ENCODE measurements at places on chromosomes 5 and 9. TPM values are rescaled to one million over a fixed set of nuclear protein-coding genes. Genes with fewer than 3 reads are reported as not detected.

IQGAP2 gene
- 3.5 TPM for total RNA-seq

NXNL2 gene
- not detected for total RNA-seq

EDIL3 gene
- total RNA-seq, result 5.3 TPM

IL31RA gene
- 1.7 TPM for total RNA-seq

MPDZ gene
- 77.3 TPM for total RNA-seq

DDX4 gene
- total RNA-seq, result not detected

MYOT gene
- total RNA-seq, result not detected

FAXDC2 gene
- 3.6 TPM for total RNA-seq

SYK gene
- not detected for total RNA-seq

ISOC1 gene
- 24.8 TPM for total RNA-seq

SMIM23 gene
- total RNA-seq, result not detected

ERGIC1 gene
- total RNA-seq, result 145 TPM

PCDHA12 gene
- total RNA-seq, result under 0.01 TPM

C5orf58 gene
- not detected for total RNA-seq

SCGB3A2 gene
- total RNA-seq, result not detected

LHX3 gene
- total RNA-seq, result not detected

SERF1A gene
- total RNA-seq, result 15.4 TPM

ARHGEF39 gene
- total RNA-seq, result 1.5 TPM

FGF18 gene
- 0.07 TPM for total RNA-seq

SLC1A1 gene
- 27.1 TPM for total RNA-seq

SQSTM1 gene
- total RNA-seq, result 317 TPM

NFIL3 gene
- 7.9 TPM for total RNA-seq

TAS2R1 gene
- total RNA-seq, result not detected

ADAMTS6 gene
- 77.3 TPM for total RNA-seq

MCC gene
- total RNA-seq, result 38.6 TPM

FXN gene
- 11.5 TPM for total RNA-seq

FBP2 gene
- not detected for total RNA-seq

C9 gene
- total RNA-seq, result 0.13 TPM

ASS1 gene
- 2.7 TPM for total RNA-seq

DELE1 gene
- 60.6 TPM for total RNA-seq

ACOT12 gene
- total RNA-seq, result not detected

LCN1 gene
- total RNA-seq, result not detected

IFNK gene
- total RNA-seq, result not detected

IFNA13 gene
- total RNA-seq, result not detected

LCN15 gene
- total RNA-seq, result not detected

SHISAL2B gene
- not detected for total RNA-seq

TMEFF1 gene
- 6.2 TPM for total RNA-seq

SLC24A2 gene
- under 0.01 TPM for total RNA-seq

TCF7 gene
- 0.57 TPM for total RNA-seq

WDR31 gene
- 0.53 TPM for total RNA-seq

MARCHF3 gene
- 61.0 TPM for total RNA-seq

PCDHB15 gene
- 0.14 TPM for total RNA-seq

STK10 gene
- total RNA-seq, result 49.2 TPM

RASGRF2 gene
- 28.9 TPM for total RNA-seq

KCNMB1 gene
- total RNA-seq, result 1.1 TPM

CARTPT gene
- not detected for total RNA-seq

ATOX1 gene
- total RNA-seq, result 44.8 TPM

UBAP2 gene
- 38.1 TPM for total RNA-seq

NEUROG1 gene
- total RNA-seq, result not detected

SLC36A3 gene
- not detected for total RNA-seq

ATOSB gene
- 29.8 TPM for total RNA-seq
